HL-60 (cell line): ENCODE measurements at places on chromosomes 16 and 17.

- DNase-seq = no peak
Measured at GRCh38 chr17:76379275-76379641, 5.2 kb upstream of the SPHK1 start.

DNA sequence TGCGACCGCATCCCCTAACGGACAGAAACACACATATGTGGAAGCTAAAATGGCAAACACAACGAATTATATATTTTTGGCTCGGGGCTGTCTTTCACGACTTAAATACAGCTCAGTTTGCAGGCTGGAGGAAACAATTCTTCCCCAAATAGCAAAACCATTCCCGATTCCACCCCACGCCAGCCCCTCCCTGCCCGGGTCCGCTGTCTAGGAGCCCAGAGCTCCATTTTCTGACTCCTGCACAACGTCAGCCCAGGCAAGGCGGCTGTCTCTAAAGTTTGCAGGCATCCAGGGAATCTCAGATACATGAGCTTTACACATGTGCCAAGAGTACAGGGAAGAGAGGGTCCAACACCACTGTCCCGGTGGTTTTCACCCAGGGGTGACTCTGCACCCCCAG, 110.5 kb downstream of the ADCY9 start:
- no peak for DNase-seq

GRCh38 chr16:52912565-52913173, 140.0 kb downstream of the CHD9NB start:
- peak; percentile 14 for DNase-seq

DNA sequence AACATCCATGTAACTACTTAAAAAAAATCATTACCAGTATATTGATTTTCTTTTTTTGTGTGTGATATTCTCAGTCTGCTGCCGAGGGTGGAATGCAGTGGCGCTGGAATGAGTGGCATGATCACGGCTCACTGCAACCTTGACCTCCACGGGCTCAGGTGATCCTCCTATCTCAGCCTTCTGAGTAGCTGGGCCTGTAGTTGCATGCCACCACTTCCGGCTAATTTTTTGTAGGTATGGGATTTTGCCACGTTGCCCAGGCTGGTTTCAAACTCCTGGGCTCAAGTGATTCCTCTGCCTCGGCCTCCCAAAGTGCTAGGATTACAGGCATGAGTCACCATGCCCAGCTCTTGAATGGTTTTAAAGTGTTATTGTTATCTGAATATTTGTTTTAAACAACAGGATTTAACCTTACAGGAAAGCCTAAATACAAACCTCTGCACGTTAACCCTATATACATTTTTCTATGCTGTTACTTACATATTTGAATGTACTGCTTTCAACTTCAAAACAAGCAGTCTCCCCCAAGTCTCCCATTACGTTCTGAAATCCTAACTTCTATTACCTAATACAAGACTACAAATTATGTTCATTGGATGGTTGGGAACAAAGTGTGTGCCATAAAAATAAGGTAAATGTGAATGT, 61.7 kb downstream of the KPNA2 start:
- no peak for DNase-seq

- DNase-seq = no peak
Measured at GRCh38 chr17:76146053-76146851, 5.2 kb upstream of the FOXJ1 start.

GRCh38 chr16:11090232-11090631, 145.9 kb downstream of the CLEC16A start:
- DNase-seq = no peak

DNA sequence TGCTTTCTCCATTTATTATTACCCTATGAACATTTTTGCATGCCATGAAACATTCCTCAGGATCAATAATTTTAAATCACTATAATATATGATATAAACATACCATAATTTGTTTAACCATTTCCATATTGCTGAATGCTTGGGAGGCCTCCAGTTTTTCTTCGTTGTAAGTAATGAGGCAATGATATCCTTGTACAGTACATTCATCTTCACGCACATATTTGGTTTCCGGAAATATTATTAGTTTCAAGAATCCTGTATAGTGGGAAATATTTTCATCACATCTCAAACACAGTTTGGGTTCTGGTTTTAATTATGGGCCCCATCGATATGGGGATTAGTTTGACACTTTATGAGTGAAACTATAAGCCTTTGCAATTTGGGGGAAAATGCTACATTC, 135.4 kb downstream of the HS3ST3B1 start:
- no peak for DNase-seq

- DNase-seq = no peak
Measured at GRCh38 chr17:65131946-65132345, 5.2 kb upstream of the RGS9 start.

- no peak for DNase-seq
Measured at GRCh38 chr16:68083239-68083781, 1.9 kb upstream of the NFATC3 start.

DNA sequence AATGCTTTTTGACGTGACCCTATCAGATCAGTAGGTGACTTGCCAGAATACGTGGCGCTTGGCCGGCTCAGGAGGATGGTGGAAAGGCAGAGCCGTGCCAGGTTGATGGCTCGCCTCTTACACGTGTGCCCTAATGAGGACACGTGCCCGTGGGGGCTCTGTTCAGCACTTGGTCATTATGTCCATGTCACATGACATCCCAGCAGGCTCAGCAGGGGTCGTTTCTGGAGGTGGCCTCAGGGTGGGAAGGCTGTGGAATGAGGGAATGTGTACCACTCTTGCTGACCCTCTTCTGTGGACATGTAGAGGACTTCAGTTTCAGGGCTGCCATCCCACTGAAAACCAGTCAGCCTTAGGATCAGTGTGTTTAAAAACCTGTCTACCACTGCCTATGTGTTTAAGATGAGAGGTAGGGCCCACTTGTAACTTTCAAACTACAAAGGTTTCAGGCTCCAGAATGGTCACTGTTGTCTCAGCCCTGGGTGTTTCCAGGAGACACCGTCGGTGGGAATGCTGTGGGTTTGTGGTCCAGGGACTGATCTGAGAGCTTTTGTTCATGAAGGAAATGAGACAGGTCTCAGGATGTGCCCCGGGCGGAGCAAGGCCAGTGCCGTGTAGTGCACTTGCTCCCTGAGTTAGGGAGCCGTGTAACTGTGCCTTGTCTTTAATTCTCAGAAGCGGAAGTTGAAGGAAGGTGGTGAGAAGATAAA, 12.1 kb downstream of the UBN1 start:
- no peak for DNase-seq

DNA sequence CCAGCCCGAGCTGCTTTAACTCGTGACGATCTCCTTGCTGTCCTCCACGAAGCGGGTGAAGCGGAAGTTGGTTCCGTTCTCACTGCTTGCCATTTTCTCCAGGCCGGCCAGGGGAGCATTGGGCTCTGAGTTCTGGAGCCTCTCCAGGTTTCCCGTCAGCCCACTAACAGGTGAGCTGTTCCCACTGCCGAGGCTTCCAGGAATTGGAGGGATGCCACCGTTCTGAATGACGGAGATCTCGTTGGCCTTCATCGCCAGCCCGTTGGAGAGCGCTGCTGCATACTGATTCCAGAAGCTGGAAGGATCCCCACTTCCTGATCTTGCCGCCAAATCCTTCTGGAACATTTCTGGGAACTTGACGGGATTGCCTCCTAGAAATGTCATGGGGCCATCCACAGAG, 14.0 kb downstream of the SALL1 start:
- DNase-seq = no peak

GRCh38 chr17:56150649-56151048, 2.6 kb upstream of the ANKFN1 start:
- DNase-seq = no peak

- no peak for DNase-seq
Measured at GRCh38 chr17:59490216-59490615, 75.2 kb upstream of the DHX40 start.

GRCh38 chr16:60107437-60107836, 1373.3 kb upstream of the GOT2 start:
- peak; percentile 54 for DNase-seq

DNA sequence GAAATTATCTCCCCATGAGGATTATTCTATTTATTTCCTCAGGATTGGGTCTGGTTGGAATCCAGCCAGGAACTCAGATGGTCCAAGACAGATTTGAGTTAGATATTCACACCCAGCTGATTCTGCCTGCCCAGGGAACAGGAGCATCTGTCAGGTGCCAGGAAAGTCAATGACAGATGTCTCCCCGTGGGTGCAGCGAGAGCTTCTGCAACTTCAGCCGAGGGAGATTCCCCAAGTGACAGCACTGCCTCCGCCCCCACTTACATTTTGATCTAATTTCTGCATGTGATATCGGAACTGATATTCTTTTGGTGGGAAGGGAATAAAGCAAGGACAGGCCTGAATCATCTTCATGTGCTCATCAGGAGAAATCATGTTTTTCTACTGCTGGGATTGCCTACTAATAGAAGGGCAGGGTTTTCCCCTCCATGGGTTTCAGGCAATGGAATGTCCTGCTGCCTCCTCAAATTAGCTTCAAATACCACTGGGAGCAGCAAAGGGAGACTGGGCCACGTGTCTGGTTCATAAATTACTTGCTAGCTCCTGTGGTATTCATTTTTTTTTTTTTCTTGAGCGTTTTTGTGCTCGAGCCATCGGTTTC, 15.7 kb upstream of the DHX8 start:
- no peak for DNase-seq

DNA sequence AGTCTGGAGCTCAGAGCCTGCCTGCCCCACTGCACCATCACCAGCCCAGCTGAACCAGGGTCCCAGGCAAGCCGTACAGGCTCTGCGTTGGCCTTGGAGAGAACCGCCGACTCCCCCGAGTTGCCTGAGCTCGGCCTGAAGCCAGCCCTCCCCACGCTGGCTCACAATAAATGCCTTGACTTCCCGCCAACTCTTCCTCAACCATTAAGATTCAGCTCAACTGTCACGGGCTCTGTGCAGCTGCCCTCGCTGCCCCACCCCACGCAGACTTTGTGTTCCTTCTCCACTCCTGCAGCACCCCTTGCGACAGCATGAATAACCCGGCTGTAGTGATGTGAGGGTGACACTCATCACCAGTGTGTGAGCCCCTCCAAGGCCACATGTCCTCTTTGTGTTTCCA, 4.8 kb upstream of the QPRT start:
- no peak for DNase-seq

DNA sequence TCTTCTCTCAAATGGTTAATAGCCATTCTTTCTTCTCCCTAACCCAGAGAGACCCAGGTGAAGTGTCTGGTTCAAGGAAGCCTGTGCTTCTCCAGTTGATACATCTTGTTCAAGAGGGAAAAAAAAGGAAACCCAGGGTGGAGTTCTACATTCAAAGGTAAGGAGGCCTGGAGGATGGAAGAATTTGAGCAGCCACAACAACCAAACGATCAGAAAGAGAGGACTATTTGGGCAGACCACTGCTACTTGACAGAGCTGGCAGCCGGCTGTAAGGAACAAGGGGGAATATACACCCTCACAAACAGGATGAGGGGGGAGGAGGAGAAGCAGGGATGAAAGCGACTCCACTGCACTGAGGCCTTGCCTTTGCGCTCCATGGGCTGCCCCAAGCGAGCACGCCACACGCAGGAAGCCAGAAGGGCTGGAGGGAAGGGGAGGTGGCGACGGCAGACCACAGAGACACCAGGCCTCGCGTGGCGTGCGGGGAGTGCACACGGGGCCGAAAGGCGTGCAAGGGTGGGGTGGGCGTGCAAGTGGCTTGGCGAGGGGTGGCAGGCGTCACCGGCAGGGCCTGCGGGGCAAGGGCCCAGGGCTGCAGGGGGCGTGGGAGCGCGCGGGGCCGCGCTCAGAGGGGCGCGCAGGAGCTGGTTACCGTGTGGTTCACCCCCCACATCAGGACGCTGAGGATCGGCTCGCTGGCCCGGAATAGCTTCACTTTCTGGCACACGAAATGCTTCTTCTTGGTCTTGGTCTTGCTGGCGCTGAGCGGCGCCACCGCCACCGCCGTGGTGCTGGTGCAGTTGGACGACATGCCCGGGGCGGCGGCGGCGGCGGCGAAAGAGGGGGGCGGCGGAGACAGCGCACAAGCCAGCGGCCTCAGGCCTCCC, 499 bp downstream of the PIP4K2B start:
- DNase-seq = peak; percentile 66

- DNase-seq = no peak
Measured at GRCh38 chr17:351449-351738, 1.2 kb downstream of the RPH3AL start.

GRCh38 chr17:62719586-62719985, 88.5 kb downstream of the MARCHF10 start:
- no peak for DNase-seq

- DNase-seq = no peak
Measured at GRCh38 chr17:67863624-67864247, 38.4 kb downstream of the BPTF start.

DNA sequence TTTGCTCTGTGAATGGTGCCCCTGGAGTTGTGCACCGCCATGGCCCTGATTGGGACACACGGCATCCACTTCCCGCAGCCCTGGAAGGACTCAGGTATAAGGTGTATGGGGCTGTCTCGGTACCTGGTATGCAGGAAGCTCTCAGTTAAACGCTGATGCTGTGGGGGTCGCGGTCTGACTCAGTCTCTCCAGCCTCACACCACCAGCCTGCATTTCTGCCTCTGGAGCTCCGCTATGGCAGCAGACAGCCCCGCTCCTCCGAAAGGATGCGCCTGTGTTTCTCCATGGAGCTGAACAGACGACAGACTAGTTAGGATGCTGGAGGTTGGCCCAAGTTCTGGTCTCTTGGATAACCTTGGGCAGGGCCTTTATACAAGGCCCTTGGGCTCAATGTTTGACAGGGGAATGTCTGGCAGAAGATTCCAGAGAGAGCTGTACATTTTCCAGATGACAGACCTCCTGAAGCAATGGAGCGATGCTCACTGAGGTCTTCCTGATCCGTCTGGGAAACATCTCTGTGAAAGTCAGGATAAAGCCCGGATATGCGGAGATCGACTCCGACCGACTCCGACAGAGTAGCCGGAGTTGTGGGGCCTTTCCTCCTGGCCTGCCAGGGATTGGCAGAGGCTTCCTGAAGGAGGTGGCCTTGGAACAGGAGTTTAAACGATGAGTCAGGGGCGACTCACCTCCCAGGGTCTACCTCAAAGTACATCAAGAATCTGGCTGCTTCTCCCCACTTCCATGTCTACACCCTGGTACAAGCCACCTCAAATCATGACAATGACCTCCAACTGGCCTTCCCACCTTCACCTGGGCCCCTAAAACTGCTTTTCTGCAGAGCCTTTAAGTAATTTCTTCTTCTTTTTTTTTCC, 21.9 kb upstream of the BCAR1 start:
- DNase-seq = no peak

GRCh38 chr17:78315355-78316114, 44.3 kb downstream of the SOCS3 start:
- no peak for DNase-seq
